Osteoblast (primary cell): ENCODE measurements at places on chromosomes 2 and 18. TPM values are rescaled to one million over a fixed set of nuclear protein-coding genes. Genes with fewer than 3 reads are reported as not detected.

GRCh38 chr2:63851691-63852311 lies 10.1 kb downstream of the UGP2 start:
- H3K4me1 ChIP-seq, result peaks cover 24% of the 10 kb centered on the region
- DNase-seq, result no peak
- no peaks in the 10 kb centered on the region for H3K36me3 ChIP-seq
- H3K27ac ChIP-seq, result no peak overlapping the region

UNC80 gene
- not detected in 2 replicates for total RNA-seq

DNA sequence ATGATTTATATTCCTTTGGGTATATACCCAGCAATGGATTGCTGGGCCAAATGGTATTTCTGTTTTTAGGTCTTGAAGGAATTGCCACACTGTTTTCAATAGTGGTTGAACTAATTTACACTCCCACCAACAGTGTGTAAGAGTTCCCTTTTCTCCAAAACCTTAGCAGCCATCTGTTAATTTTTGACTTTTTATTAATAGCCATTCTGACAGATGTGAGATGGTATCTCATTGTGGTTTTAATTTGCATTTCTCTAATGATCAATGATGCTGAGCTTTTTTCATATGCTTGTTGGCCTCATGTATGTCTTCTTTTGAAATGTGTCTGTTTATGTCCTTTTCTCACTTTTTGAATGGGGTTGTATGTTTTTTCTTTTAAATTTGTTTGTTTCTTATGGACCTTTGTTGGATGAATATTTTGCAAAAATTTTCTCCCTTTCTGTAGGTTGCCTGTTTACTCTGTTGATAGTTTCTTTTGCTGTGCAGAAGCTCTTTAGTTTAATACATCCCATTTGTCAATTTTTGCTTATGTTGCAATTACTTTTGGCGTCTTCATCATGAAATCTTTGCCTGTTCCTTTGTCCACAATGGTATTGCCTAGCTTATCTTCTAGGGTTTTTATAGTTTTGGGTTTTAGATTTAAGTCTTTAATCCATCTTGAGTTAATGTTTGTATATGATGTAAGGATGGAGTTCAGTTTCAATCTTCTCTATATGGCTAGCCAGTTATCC lies 119.7 kb upstream of the XIRP2 start:
- no peaks in the 10 kb centered on the region for H3K4me1 ChIP-seq
- no peak overlapping the region for H3K4me3 ChIP-seq
- H3K27me3 ChIP-seq, result no peaks in the 10 kb centered on the region
- H3K27ac ChIP-seq, result no peak overlapping the region
- DNase-seq, result no peak

GRCh38 chr2:52695731-52696130 lies 1071.9 kb upstream of the CHAC2 start:
- H3K4me3 ChIP-seq, result no peak overlapping the region
- H3K27ac ChIP-seq, result no peak overlapping the region
- no peak for DNase-seq
- no peaks in the 10 kb centered on the region for H3K27me3 ChIP-seq
- no peaks in the 10 kb centered on the region for H3K36me3 ChIP-seq

- no peak overlapping the region for H3K27ac ChIP-seq
- peak; percentile 63 for DNase-seq
- H3K27me3 ChIP-seq, result no peaks in the 10 kb centered on the region
Observed at GRCh38 chr2:63023444-63023843, 27.2 kb upstream of the OTX1 start.

OXER1 gene
- 0.29 TPM in 1 of 2 replicates, not detected in the other for total RNA-seq

GRCh38 chr2:88159955-88160415 lies 10.2 kb upstream of the THNSL2 start:
- H3K36me3 ChIP-seq, result no peaks in the 10 kb centered on the region
- H3K27me3 ChIP-seq, result peaks cover 3% of the 10 kb centered on the region
- peak; percentile 83 for DNase-seq
- no peak overlapping the region for H3K4me3 ChIP-seq
- H3K4me1 ChIP-seq, result no peaks in the 10 kb centered on the region
- H3K27ac ChIP-seq, result no peak overlapping the region

DNA sequence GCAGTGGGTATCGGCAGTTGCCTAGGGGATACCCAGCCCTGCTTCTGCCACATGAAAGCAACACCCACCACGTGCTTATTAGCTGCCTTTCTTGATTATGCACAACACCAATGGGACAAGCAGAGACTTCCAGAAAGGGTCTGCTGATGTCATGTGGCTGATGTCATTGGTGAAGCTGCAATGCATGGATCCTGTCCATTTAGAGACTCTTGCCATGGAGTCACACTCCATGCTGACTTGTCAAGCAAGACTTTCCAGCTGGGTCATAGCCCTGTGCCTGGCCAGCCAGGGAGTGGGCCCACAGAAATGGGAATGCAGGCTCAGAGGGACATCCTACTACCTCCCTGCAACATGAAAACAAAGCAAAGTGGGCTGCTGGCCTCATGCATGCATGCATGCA lies 81.8 kb downstream of the VAPA start:
- no peak for DNase-seq
- H3K36me3 ChIP-seq, result no peaks in the 10 kb centered on the region
- no peak overlapping the region for H3K27ac ChIP-seq
- no peak overlapping the region for H3K4me3 ChIP-seq

DNA sequence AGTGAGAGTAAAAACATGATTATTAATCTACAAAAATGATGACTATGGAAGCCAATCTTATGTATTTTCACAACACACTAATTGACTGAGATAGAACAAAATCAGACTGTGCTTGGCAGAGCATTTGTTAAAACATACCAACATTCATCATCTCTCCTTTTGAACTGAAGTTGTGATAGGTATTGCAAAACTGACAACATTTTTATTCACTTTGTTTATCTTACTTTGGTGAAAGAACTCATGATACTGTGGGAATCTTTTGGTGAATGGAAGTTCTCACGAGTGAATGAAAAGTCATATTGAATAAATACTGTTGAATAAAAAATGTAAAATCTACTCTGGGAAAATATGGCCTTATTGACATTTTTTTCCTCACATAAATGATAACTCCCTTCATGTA lies 1430.2 kb upstream of the PIK3C3 start:
- H3K36me3 ChIP-seq, result no peaks in the 10 kb centered on the region
- H3K27ac ChIP-seq, result no peak overlapping the region
- no peaks in the 10 kb centered on the region for H3K27me3 ChIP-seq
- no peak for DNase-seq
- no peak overlapping the region for H3K4me3 ChIP-seq
- H3K4me1 ChIP-seq, result no peaks in the 10 kb centered on the region

DNA sequence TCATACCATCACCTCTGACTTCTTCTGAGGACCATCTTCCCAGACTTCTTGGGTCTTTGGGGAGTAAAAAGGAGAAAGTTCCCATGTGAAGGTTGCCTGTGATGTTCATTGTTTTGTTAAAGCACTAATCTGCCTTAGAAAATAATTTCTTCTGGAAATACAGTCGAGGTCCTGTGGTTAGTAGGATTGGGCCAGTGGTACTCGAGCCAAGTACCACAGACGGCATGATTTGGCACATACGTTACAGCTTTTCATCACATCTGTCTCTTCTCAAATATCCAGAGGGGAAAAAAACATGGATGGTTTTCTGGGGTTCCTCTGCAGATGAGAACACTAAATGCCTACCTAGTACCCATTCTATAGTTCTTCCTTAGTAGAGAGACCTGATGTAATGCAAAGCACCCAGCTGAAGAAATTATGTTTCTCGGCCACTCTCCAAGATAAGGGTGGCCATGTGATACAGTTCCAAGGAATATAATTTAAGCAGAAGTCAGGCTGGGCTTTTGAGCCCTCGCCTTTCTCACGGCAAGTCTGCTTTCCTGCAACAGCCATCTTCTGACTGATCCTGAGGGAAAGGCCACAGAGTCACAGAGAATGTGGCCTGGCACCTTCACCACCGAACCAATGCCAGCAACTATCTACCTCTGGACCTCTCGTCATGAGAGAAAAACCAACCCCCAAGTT lies 161.0 kb downstream of the RNF152 start:
- H3K4me3 ChIP-seq, result no peak overlapping the region
- no peaks in the 10 kb centered on the region for H3K36me3 ChIP-seq
- peak overlapping the region; percentile 49 for H3K27ac ChIP-seq
- H3K27me3 ChIP-seq, result no peaks in the 10 kb centered on the region
- H3K4me1 ChIP-seq, result peaks cover 38% of the 10 kb centered on the region

DLX1 gene
- total RNA-seq, result 1.8 and 2.4 TPM in 2 replicates

FBXO41 gene
- total RNA-seq, result 0.29 and 0.36 TPM in 2 replicates

KIAA2012 gene
- under 0.01 TPM in 1 of 2 replicates, not detected in the other for total RNA-seq

GRCh38 chr2:33108483-33109443 lies 162.0 kb downstream of the LTBP1 start:
- no peak for DNase-seq
- H3K4me1 ChIP-seq, result peaks cover 42% of the 10 kb centered on the region
- H3K27ac ChIP-seq, result peak overlapping the region; percentile 18
- H3K36me3 ChIP-seq, result no peaks in the 10 kb centered on the region

DNA sequence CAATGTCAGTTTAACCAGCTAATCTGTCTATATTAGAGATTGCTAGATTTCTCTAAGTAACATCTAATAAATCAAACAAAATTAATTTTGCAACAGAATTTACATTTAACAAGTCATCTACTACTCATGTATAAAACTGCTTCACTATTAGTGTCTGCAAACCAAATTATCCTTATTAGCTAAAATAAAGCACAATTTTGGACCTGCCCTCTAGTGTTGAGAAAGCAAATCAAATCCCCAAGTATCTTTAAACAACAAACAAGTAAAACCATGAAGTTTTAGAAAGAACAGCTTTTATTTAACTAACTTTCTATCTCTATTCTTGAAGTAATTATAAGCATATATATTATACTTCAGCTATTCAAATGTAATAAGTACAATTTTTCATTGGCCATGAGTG lies 113.1 kb upstream of the SP3 start:
- H3K4me1 ChIP-seq, result no peaks in the 10 kb centered on the region
- no peaks in the 10 kb centered on the region for H3K27me3 ChIP-seq
- peaks cover 6% of the 10 kb centered on the region for H3K36me3 ChIP-seq
- no peak for DNase-seq
- H3K27ac ChIP-seq, result no peak overlapping the region
- no peak overlapping the region for H3K4me3 ChIP-seq

C2orf15 gene
- total RNA-seq, result 0.59 TPM in 1 of 2 replicates, not detected in the other

- DNase-seq, result no peak
- H3K4me1 ChIP-seq, result no peaks in the 10 kb centered on the region
- H3K27ac ChIP-seq, result no peak overlapping the region
- no peak overlapping the region for H3K4me3 ChIP-seq
- H3K36me3 ChIP-seq, result no peaks in the 10 kb centered on the region
- H3K27me3 ChIP-seq, result no peaks in the 10 kb centered on the region
Observed at GRCh38 chr2:163675388-163675787, 60.4 kb downstream of the FIGN start.

GRCh38 chr18:48492880-48493279 lies 46.0 kb upstream of the CTIF start:
- peaks cover 33% of the 10 kb centered on the region for H3K4me1 ChIP-seq
- H3K27me3 ChIP-seq, result no peaks in the 10 kb centered on the region
- no peak overlapping the region for H3K4me3 ChIP-seq
- no peak for DNase-seq

DNA sequence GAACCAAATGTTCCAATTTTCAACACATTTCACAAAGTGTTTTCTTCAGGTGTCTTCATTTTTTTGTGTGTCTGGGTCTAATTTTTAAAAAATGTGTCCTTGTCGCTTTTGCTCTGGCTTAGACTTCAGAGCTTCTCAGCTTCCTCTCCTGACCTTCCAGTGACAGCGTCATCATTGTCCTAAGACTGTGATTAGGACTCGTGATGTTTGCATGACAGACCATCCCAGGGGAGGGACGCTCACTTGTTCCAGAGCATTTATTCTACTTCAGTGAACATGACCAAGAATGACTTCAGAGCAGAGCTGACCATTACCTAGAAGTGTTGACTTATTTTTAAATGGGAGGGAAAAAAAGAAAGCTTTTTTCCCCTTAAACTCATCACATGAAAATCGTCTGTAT lies 591.9 kb downstream of the IRS1 start:
- H3K4me1 ChIP-seq, result peaks cover 17% of the 10 kb centered on the region
- no peak overlapping the region for H3K27ac ChIP-seq
- no peak overlapping the region for H3K4me3 ChIP-seq

DUSP2 gene
- total RNA-seq, result 2.7 and 3.3 TPM in 2 replicates

DNA sequence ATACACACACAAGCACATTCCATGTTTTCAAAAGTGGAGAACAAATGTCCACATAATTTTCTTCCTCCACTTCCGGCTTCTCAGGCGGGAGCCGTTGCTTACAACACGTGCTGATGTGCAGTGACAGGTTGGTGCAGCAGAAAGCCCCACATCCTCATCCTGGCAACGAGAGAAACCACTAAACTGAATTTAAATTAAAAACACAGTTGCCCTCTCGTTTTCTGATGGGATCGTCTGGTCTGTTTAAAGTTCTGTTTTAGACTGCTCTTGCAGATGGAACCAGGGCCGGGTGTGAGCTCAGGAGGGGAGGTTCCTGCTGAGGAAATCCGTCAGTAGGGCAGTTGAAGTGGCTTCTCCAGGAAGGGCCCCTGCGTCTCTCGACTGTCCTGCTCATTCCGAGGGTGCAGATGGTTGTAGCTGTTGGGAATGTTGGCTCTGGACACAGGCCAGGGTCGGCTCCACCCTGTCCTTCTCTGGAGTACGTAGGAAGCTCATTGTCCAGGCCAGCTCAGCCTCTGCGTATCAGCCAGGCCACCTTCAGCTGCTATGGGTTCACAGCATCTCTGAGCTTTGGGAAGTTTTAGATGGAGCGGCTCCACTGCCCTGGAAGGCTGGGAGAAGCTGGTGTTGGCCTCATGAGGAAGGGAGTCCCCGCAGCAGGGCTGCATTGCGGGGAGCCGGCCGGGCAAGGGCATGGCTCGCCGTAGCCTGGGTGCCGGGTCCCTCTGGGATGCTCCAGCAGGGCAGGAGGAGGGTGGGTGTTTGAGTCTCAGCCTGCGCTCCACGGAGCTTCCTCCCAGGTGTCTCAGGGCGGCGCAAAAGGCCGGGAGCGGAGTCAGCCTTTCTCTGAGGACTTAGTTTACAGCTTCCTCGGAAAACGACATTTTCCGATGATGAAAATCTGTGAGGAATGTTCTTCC lies 58.3 kb downstream of the NFATC1 start:
- no peaks in the 10 kb centered on the region for H3K36me3 ChIP-seq
- no peaks in the 10 kb centered on the region for H3K27me3 ChIP-seq
- DNase-seq, result peak; percentile 85
- no peak overlapping the region for H3K27ac ChIP-seq
- peaks cover 5% of the 10 kb centered on the region for H3K4me1 ChIP-seq
- no peak overlapping the region for H3K4me3 ChIP-seq

SDC1 gene
- 7.6 and 11.8 TPM in 2 replicates for total RNA-seq

DNA sequence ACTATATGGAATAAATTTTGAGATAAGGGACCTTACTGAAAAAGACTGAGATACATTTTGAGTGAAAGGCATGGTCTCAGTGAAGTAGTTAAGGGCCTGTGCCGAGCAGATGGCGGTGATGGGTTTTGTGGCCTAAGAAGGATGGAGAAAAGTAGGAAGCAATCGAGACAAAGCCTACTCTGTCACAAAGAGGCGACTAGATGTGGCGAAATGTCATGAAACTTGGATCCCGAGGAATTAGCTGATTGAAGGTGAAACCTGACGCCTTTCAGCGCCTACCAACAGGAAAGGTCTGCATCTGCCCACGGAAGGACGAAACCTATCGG lies 558 bp upstream of the CEP192 start:
- peak overlapping the region; percentile 89 for H3K4me3 ChIP-seq
- no peaks in the 10 kb centered on the region for H3K36me3 ChIP-seq
- DNase-seq, result no peak
- H3K4me1 ChIP-seq, result peaks cover 19% of the 10 kb centered on the region
- peak overlapping the region; percentile 81 for H3K27ac ChIP-seq
- no peaks in the 10 kb centered on the region for H3K27me3 ChIP-seq

ACSL3 gene
- 166 and 170 TPM in 2 replicates for total RNA-seq

GRCh38 chr2:42844901-42845821 lies 52.8 kb upstream of the HAAO start:
- H3K36me3 ChIP-seq, result no peaks in the 10 kb centered on the region
- no peak overlapping the region for H3K4me3 ChIP-seq
- DNase-seq, result no peak
- no peaks in the 10 kb centered on the region for H3K27me3 ChIP-seq
- no peak overlapping the region for H3K27ac ChIP-seq
